GM12878 (cell line): ENCODE measurements at places on chromosomes 1 and 21. TPM values are rescaled to one million over a fixed set of nuclear protein-coding genes. Genes with fewer than 3 reads are reported as not detected.

Gene TMEM240
- 0.49 TPM in 1 of 2 replicates, not detected in the other for total RNA-seq

Gene LMOD1
- total RNA-seq, result 0.11 and 0.15 TPM in 2 replicates

Gene SLFNL1
- total RNA-seq, result 0.18 and 0.24 TPM in 2 replicates

Gene PINK1
- 2.4 and 2.5 TPM in 2 replicates for total RNA-seq

Gene FCRL5
- total RNA-seq, result 7.2 and 7.8 TPM in 2 replicates

Gene CLDN8
- total RNA-seq, result not detected in 2 replicates

Gene REN
- total RNA-seq, result not detected in 2 replicates

Gene GBP5
- total RNA-seq, result 0.44 and 0.56 TPM in 2 replicates

DNA sequence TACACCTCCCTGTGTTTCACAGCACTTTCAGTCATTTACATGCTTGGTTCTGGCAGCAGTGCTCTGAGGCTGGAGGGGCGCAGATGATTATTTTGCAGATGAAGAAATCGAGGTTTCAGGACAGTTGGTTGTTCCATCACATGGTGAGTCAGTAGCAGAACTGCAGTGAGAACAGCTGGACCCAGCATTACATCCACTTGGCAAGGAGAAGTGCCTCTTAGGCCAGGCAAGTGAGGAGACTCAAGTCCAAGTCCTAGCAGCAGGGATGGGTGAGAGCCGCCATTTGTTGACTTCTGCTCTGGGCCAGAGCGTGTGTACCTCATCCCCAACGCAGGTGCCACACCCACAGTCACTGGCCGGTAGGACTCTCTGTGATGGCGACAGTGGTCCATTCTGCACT is 26.8 kb upstream of the EPHA8 start:
- H3K27ac ChIP-seq, result no peak overlapping the region
- no peak for DNase-seq
- H3K36me3 ChIP-seq, result no peaks in the 10 kb centered on the region
- H3K27me3 ChIP-seq, result no peaks in the 10 kb centered on the region
- no peaks in the 10 kb centered on the region for H3K4me1 ChIP-seq
- no peak overlapping the region for H3K4me3 ChIP-seq

DNA sequence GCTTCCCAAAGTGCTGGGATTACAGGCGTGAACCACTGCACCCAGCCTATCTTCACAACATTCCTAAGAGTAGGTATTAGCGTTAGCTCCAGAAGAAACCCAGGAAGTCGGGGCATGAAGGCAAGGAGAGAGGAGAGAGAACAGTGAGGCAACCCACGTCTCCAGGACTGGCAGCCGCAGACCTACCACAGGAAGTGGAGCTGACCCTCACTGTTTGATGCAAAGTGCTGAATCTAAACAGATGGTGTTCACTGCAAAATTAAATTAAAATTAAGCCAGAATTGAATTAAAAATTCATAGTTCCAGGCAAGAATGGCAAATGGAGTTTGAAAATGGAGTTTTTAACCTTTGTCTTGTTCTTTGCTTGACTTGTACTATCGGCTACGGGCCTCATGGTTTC is 6.7 kb downstream of the ECE1 start:
- peaks cover 6% of the 10 kb centered on the region for H3K4me1 ChIP-seq
- H3K36me3 ChIP-seq, result no peaks in the 10 kb centered on the region
- no peak for DNase-seq
- H3K27me3 ChIP-seq, result no peaks in the 10 kb centered on the region
- H3K27ac ChIP-seq, result no peak overlapping the region

GRCh38 chr21:32015461-32016139 is 142.8 kb downstream of the HUNK start:
- DNase-seq, result peak; percentile 34
- peaks cover 3% of the 10 kb centered on the region; the same call in 1 of the 2 replicates for H3K4me1 ChIP-seq
- no peaks in the 10 kb centered on the region for H3K27me3 ChIP-seq
- no peak overlapping the region for H3K27ac ChIP-seq
- H3K4me3 ChIP-seq, result no peak overlapping the region
- no peaks in the 10 kb centered on the region for H3K36me3 ChIP-seq

DNA sequence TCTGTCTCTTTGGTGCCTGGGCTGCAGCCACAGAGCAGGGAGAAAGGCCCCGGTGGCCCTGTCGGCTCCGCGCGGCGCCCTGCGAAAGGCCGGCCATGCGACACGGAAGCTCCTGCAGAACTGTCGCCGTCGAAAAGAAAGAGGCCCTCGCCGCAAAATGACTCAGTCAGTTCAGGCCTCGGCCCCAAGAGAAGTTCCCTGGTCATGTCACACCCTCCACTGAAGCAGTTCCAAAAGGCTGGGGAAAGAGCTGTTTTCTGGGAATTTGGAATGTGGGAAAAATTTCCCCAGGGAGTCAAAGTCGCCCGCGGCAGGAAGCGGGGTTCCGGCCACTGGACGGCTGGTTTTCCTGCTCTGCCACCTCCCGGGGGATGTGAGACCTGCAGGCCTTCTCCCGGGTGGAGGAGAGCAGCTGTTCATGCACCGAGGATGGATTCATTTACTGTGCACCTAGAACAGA is 115.8 kb upstream of the ZNF678 start:
- H3K4me1 ChIP-seq, result no peaks in the 10 kb centered on the region
- H3K27ac ChIP-seq, result no peak overlapping the region
- H3K4me3 ChIP-seq, result no peak overlapping the region
- no peaks in the 10 kb centered on the region for H3K27me3 ChIP-seq
- DNase-seq, result no peak

- H3K27ac ChIP-seq, result no peak overlapping the region
- H3K27me3 ChIP-seq, result peaks cover 8% of the 10 kb centered on the region
- no peaks in the 10 kb centered on the region for H3K4me1 ChIP-seq
- no peak overlapping the region for H3K4me3 ChIP-seq
Measured at GRCh38 chr1:26412180-26412840, 1.7 kb downstream of the LIN28A start.

GRCh38 chr1:109559995-109560394 is 11.6 kb downstream of the GNAI3 start:
- no peak for DNase-seq
- no peak overlapping the region for H3K27ac ChIP-seq
- H3K36me3 ChIP-seq, result no peaks in the 10 kb centered on the region
- peaks cover 4% of the 10 kb centered on the region; the same call in 1 of the 2 replicates for H3K4me1 ChIP-seq
- no peaks in the 10 kb centered on the region for H3K27me3 ChIP-seq

DNA sequence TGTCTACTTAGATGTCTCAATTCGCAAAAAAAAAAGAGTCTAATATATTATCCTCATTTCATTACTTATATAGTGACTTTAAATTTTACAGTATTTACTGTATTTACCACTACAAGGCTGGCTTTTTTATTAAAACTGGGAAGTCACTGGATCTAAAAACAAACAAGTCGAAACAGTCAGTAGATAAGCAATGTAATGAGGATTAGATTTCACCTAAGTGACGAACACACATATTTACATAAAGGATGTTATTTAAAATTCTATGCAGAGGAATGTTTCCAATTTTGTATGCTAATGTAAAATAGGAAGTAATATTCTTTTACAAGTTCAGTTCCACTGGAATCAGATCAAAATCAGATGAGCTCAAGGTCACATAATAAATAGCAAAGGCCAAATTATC is 28.3 kb downstream of the TTC13 start:
- H3K4me1 ChIP-seq, result no peaks in the 10 kb centered on the region
- no peak overlapping the region for H3K4me3 ChIP-seq
- DNase-seq, result no peak
- H3K36me3 ChIP-seq, result peaks cover 6% of the 10 kb centered on the region; the same call in 1 of the 2 replicates
- no peak overlapping the region for H3K27ac ChIP-seq

DNA sequence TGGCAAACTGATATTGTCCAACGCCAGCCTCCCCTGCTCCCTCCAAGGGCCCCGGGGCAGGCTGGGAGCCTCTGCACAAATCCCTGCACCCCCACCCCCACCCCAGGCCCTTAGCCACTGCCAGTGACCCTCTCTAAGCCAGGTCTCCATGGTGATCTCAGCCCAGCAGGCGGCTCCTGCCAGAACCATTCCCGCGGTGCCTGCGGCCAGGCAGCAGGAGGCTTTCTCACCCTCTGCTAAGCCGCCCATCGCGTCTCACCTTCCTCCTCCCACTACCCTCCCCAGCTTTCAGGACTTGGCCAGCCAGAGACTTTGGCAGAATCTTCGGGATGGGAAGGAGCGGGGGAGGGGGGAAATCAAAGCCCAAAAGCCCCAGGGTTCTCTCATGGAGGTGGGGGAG is 46.8 kb upstream of the WASF2 start:
- DNase-seq, result no peak
- no peaks in the 10 kb centered on the region for H3K36me3 ChIP-seq
- H3K4me1 ChIP-seq, result no peaks in the 10 kb centered on the region
- H3K27ac ChIP-seq, result no peak overlapping the region
- no peaks in the 10 kb centered on the region for H3K27me3 ChIP-seq
- H3K4me3 ChIP-seq, result no peak overlapping the region

DNA sequence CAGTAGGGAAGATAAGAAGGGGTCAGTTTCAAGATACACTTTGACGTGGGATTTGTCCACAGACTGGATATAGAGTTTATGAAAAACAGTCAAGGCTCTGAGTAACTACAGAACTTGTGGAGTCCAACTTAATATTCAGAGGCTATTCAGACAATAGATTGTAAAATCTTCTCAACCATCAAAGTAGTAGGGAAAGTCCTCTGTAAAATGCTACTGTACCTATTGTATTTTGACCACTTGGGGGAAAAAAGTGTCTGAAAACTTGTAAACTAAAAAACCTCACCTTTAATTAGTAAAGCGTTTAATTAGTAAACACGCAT is 10.5 kb downstream of the PTP4A2 start:
- H3K4me1 ChIP-seq, result peaks cover 31% of the 10 kb centered on the region
- H3K4me3 ChIP-seq, result peak overlapping the region; percentile 66
- H3K36me3 ChIP-seq, result peaks cover 5% of the 10 kb centered on the region; the same call in 1 of the 2 replicates
- peak overlapping the region; percentile 72 for H3K27ac ChIP-seq
- DNase-seq, result no peak

GRCh38 chr1:161999301-162000052 is 24.2 kb downstream of the OLFML2B start:
- H3K4me3 ChIP-seq, result no peak overlapping the region
- no peak overlapping the region for H3K27ac ChIP-seq
- H3K27me3 ChIP-seq, result no peaks in the 10 kb centered on the region; the same call in none of the 2 replicates
- DNase-seq, result no peak

DNA sequence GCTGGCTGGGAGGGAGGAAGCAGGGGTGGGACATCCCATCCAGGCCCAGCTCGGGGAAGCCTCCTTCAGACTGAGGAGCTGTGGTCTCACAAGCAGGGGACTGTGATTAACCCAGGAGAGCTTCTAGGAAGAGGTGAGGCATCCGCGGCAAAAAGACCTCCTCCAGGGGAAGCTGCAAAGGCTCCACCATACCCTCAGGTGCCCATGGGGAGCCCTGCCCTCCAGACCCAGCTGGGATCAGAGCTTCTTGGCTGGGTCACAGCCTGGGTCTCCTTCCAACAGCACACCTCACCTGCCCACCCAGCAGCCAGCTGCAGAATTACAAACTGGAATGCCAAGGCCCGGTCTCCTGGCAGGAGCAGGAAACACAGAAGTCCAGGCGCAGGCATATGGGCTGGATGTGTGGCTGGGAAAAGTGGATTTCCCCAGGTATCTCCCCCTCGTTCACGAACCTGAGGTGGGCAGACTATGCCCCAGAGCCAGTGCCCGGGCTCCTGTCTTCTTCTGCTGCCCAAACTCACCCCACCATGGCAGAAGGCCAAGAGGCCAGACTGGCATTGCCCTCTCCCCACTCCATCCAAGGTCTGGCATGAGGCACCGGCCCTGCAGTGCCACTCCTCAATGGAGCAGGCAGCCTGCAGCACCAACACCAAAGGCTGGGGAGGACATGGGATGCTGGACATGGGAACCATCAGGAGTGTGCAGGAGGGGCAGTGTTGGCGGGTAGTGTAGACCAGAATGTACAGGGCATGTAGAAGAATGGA is 15.4 kb upstream of the ARF1 start:
- no peaks in the 10 kb centered on the region for H3K27me3 ChIP-seq
- no peaks in the 10 kb centered on the region for H3K36me3 ChIP-seq
- no peak overlapping the region for H3K4me3 ChIP-seq

- no peaks in the 10 kb centered on the region; the same call in 1 of the 2 replicates for H3K27me3 ChIP-seq
- H3K4me3 ChIP-seq, result no peak overlapping the region
- no peaks in the 10 kb centered on the region for H3K36me3 ChIP-seq
- no peaks in the 10 kb centered on the region for H3K4me1 ChIP-seq
Measured at GRCh38 chr1:172845371-172845770, 186.5 kb downstream of the FASLG start.

DNA sequence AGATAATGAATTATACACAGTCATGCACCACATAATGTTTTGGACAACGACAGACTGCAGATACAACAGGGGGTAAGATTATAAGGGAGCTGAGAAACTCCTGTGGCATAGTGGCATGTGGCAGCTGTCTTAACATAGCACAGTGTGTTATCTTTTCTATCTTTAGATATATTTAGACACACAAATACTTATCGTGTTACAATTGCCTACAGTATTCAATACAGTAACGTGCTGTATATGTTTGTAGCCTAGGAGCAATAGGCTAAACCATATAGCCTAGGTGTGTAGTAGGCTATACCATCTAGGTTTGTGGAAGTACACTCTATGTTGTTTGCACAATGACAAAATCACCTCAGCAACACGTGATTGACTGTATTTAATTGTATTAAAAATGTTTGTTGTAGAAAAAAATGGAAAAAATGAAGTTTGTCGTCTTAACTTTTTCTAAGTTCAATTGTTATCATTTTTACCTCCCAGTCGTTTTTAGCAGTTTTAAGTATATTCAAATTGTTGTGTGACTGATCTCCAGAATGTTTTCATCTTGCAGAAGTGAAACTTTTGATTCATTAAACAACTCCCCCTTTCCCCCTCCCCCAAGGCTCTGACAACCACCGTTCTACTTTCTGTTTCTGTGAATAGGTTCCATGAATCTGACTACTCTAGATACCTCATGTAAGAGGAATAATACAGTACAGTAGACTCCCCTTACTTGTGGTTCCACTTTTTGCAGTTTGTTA is 351.0 kb upstream of the B3GALT2 start:
- no peaks in the 10 kb centered on the region for H3K36me3 ChIP-seq
- peaks cover 30% of the 10 kb centered on the region for H3K4me1 ChIP-seq
- peak; percentile 79 for DNase-seq
- peak overlapping the region; percentile 20; the same call in 1 of the 2 replicates for H3K27ac ChIP-seq

- H3K36me3 ChIP-seq, result no peaks in the 10 kb centered on the region
- no peaks in the 10 kb centered on the region for H3K27me3 ChIP-seq
- no peaks in the 10 kb centered on the region for H3K4me1 ChIP-seq
- H3K4me3 ChIP-seq, result no peak overlapping the region
Measured at GRCh38 chr1:187641015-187641414, 812.3 kb downstream of the PLA2G4A start.

GRCh38 chr1:64231153-64231552 is 27.7 kb downstream of the UBE2U start:
- H3K4me3 ChIP-seq, result no peak overlapping the region
- no peaks in the 10 kb centered on the region for H3K4me1 ChIP-seq
- DNase-seq, result no peak
- no peaks in the 10 kb centered on the region for H3K36me3 ChIP-seq
- no peak overlapping the region for H3K27ac ChIP-seq
- H3K27me3 ChIP-seq, result no peaks in the 10 kb centered on the region
